ENCODE measurements at places on chromosomes 1 and 21.
A peak's percentile ranks its signal among the peaks of the same experiment; 100 is the strongest.

DNA sequence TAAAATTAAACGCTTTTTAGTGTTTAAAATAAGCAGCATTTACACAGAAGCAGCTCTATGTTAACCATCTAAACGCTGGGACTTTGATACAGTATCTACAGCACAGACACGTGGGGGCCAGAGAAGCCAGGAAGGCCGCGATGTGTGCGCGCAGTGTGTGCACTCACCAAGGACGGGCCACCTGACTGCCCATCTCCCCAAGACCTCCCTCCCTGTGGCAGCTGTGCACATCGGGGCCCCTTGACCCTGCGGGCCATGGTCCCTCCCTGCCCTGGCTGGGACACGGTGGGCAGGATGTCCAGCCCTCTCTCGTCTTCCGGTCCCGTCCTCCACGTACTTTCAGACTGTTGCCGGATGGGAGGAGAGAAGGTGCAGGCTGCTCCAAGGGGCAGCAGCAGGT lies 4.2 kb downstream of the TAS1R3 start:
- no peak for DNase-seq

- DNase-seq, result no peak
Measured at GRCh38 chr1:192979542-192979941, 79.6 kb downstream of the UCHL5 start.

GRCh38 chr1:239993366-239993765 lies 98.3 kb upstream of the FMN2 start:
- no peak for DNase-seq

- DNase-seq, result no peak
Measured at GRCh38 chr1:232830661-232831060, 25.4 kb downstream of the MAP10 start.

DNA sequence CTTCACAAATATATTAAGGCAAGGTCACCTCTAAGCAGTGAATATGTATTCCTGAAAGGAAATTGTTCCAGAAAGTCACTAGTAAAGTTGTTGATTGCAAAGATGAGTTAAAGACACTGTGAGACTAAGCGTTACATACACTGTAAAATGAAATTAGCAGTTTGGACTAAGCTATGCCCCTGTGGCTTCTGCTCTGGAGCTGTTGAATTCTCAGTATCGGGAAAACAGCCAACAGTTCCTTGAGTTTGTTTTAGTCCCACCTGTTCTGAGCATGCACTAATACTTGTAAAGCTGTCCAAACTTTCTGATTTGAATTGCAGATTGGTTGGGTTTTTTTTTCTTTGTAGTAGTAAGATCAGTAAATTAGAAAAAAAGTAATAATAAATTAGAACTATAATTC lies 21.0 kb downstream of the ANGPTL1 start:
- no peak for DNase-seq

- DNase-seq, result no peak
Measured at GRCh38 chr1:220875260-220875659, 4.0 kb upstream of the HLX start.

DNA sequence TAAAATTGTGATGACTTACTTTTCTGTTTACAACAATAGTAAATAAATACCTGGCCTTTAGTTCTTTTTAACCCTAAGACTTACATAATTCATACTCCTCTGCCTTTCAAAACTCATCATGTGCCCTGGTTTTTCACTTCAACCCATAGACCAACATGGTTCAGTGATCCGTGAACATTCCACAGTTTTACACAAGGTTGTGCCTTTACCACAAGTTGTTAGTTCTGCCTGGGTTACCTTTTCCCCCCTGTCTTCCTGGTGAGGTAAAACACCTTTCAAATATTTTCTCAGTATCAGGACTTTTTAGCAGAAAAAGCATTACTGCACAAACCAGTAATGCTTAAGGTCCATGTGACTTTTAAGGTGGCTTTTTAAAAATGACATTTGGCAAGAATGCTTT lies 1466.4 kb downstream of the PLA2G4A start:
- no peak for DNase-seq

DNA sequence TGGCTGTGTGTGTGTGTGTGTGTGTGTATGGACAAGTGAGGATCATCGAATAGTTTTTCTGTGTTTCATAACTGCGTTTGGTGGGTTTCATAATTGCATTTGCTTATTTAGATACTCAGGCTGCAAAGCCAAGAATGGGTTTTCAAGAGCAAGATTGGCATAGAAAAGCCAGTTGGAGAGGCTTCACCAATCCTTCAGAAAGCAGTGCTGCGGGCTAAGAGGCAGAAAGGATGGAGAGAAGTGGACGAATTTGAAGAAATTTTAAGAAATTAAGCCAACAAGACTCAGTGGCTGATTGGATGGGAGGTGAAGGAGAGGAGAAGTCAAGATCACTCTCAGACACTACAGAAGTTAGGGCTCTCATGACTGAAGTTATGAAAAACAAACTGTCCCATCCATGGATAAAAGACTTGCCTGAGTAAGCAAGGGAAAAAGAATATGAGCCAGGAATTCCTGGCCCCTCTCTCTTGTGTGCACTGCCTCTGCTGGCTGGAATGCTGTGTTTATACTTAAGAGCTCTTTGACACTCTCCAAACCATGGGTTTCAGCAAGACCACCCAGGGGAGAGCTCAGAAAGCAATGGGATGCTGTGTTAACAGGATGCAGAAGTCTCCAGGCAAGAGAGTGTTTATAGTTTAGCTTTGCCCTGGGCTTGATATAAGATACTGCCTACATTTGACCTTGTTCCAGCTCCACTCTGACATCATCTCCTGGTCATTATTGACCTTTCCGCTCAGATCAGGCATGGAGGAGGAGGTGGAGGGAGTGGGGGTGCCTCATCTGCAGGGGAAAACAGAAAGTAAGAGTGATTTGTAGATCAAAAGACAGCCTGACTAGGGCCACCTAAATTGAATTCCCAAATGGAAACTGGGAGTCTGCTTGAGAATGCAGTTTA lies 232.0 kb upstream of the PLXNA2 start:
- DNase-seq, result peak; percentile 82

- no peak for DNase-seq
Measured at GRCh38 chr1:171158096-171158495, 27.0 kb upstream of the FMO2 start.

- DNase-seq, result no peak
Measured at GRCh38 chr1:51729156-51729823, 112.4 kb downstream of the OSBPL9 start.

- DNase-seq, result no peak
Measured at GRCh38 chr1:203672346-203672745, 45.7 kb downstream of the ATP2B4 start.

DNA sequence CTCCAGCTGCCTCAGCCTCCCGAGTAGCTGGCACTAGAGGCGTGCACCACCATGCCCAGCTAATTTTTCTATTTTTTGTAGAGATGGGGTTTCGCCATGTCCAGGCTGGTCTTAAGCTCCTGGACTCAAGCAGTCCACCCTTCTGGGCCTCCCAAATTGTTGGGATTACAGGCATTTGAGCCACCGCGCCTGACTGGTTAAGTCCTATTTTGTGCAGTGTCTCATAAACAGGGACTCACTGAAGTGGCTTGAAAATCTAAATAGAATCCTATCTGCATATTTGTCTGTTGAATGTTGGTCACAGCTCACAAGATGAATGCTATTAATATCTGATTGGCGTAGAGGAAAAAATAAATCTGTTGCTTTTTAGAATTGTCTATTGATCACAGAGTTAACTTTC lies 5.9 kb upstream of the CHAF1B start:
- DNase-seq, result no peak

- DNase-seq, result no peak
Measured at GRCh38 chr1:209232759-209233158, 350.8 kb upstream of the CAMK1G start.

GRCh38 chr1:39898648-39899603 lies 2.8 kb downstream of the MYCL start:
- no peak for DNase-seq

DNA sequence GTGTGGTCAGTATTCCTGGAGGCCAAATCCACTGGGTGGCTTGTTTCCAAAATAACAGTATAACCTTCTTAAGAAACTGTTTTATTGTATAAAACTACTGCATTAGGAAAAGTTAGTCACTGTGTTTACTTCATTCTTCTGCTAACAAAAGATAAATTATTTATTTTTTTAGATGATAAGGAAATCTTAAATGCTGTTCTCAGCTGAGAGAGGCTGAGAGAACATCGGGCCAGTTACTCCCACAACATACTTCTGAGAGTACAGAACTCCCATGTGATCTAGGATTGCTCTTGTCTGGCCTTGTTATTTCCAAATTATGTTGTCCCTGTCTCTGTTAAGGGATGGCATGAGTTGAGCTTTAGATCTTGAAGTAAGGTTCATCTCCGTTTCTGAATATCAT lies 96.7 kb upstream of the CXADR start:
- DNase-seq, result no peak

DNA sequence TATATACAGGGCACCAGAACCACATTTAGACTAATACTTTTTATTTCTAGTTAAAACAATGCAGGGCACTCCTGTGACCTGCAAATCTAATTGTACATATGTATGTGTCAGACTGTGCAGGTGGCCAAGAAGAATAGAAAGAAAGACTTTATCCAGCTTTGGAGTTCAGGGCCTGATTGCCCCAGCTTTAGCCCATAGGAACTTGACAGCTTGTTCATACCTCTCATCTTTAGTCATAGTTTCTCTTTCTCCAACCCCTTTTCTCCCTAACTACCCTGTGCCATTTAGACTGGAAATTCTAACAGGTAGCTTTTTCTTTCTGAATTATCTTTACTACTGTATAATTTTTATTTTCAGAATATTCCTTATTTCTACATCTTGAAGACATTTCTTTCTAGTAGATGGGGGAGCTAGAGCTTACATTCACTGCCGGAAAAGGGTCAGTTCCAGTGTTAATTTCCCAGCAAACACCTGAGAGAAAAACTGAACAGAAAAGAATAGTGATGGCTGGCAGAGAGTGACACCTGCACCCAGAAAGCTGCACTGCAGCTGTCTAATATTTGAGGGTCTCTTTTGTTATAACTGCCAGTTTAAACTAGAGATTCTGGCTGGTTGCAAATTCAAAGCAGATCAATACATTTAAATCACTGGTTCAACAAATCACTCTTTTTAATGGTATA lies 8.4 kb downstream of the YBX1 start:
- no peak for DNase-seq

GRCh38 chr1:2376931-2377672 lies 14.3 kb downstream of the MORN1 start:
- DNase-seq, result no peak

DNA sequence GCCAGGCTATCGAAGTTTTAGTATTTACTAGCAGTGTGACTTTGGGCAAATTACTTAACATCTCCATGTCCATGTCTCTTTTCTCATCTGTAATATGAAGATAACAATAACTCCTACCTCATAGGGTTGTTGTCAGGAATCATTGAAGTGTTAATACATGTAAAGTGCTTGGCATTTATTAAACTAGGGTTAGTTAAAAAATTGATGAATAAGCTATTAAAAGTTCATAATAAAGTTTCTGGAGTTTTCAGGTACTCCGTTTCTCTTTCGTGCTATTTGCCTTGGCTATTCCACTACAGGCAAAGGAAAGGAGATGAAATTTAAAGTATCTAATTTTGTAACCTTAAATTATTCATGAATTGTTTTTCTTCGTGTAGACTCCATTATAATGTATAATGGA lies 16.7 kb downstream of the LRRC8D start:
- no peak for DNase-seq

GRCh38 chr1:209962856-209963255 lies 24.8 kb downstream of the SYT14 start:
- no peak for DNase-seq

- DNase-seq, result no peak
Measured at GRCh38 chr1:29055160-29055559, 68.5 kb downstream of the TMEM200B start.

DNA sequence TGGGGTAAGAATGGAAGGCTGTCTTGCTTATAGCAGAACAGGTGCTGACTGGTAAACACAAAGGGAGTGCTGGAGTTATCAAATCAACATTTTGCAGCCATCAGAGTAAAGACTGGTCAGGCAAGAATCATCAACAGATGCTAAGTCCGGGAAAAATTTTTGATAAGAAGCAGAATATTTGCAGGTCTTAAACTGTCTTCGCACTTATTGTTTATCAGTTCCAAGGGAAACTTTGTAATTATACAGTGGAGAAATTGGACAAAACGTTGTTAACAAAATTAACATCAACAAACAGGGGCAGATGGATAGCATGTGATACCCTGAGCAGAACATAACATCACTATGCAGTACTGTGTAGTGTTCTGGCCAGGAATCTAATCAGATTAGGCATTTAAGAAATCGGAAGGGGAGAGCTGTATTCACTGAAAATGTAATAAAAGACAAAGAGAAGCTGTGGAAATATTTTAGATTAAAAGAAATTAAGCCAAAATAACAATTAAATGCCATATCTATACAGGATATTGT lies 127.1 kb downstream of the DAB1 start:
- no peak for DNase-seq

DNA sequence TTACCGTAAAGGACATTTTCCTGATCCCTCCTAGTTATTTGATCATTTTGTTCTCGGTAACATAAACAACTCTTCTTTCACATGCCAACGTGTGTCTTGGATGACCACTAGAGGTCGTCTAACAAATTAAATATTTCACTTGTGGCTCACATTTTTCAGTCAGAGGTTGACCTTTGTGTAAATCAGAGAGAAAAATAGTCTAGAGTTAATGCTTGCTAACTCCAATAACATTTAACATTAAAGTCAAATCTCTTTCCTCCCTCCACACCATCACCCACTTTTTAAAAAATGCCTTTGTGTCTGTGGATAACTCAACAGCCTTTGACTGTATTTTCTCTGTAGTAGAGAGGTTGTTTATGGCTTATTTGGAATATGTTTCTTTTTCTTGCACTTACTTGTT lies 220.5 kb upstream of the B3GALT2 start:
- no peak for DNase-seq
